ENCODE measurements at places on chromosomes 1 and 21.
A peak's percentile ranks its signal among the peaks of the same experiment; 100 is the strongest.

- DNase-seq = no peak
Measured at GRCh38 chr1:30317921-30318320, 405.5 kb downstream of the MATN1 start.

GRCh38 chr21:38950435-38951094 lies 144.8 kb downstream of the ETS2 start:
- no peak for DNase-seq

GRCh38 chr1:239655023-239655422 lies 268.7 kb downstream of the CHRM3 start:
- DNase-seq = no peak

DNA sequence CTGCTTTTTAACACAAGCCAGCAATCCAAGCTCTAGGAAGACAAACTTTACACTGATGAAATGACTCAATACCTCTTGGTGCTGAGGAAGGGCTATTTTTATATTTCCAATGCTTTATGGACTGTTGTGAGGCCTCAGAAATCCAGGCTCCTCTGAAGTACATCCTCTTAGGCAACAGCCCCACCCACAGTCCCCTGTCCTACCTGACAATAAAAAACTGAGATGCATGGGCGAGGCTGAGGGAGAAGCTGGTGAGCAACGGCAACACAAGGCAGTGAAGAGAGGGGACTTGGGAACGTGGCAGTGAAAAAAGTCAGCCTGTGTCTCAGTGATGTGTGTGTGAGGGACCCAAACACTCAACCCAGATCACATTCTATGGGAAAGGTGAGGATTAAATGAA lies 10.1 kb upstream of the CPT2 start:
- no peak for DNase-seq

GRCh38 chr1:14111121-14111520 lies 411.1 kb downstream of the PRDM2 start:
- no peak for DNase-seq

GRCh38 chr1:156228501-156228900 lies 13.5 kb upstream of the BGLAP start:
- no peak for DNase-seq

DNA sequence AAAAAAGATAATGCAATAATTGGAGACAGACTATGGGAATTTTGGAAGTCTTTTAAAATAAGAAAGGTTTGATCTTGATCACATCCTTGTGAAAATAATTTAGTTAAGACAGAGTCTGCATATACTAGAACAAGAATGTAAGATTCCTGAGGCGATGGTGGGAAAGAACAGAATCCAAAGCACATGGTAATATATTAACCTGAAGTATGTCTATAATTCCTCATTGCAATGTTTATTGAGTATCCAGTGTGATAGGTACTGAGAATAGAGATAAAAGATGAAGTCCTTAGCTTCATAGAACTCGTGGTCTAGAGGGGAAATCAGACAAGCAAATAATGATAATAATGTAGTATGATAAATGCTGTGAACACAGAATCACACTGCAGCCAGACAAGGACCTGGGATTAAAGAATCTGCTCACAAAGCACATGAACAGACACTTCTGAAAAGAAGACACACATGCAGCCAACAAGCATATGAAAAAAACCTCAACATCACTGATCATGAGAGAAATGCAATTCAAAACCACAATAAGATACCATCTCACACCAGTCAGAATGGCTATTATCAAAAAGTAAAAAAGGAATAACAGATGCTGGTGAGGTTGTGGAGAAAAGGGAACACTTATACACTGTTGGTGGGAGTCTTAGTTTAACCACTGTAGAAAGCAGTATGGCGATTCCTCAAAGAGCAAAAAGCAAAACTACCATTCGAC lies 6.9 kb upstream of the ANGPTL3 start:
- DNase-seq = no peak

DNA sequence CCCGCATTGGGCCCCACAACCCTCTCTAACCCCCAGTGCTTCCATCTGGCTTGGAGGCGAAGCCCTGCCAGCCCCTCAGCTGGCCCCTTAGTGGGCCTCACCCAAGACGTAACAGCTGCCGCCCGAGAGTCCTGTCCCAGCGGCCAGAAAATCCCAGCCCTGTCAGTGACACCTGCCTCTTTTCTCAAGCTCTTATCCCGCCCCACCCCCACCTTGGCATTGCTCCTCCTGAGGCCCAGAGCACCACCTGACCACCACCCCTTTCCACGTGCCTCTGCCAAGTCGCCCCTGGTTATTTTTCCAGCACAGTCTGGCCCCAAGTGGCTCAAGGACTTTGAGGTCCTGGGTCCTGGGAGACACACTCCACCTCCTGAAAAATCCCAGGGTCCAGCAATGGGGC lies 5.9 kb upstream of the CTRC start:
- DNase-seq = no peak

DNA sequence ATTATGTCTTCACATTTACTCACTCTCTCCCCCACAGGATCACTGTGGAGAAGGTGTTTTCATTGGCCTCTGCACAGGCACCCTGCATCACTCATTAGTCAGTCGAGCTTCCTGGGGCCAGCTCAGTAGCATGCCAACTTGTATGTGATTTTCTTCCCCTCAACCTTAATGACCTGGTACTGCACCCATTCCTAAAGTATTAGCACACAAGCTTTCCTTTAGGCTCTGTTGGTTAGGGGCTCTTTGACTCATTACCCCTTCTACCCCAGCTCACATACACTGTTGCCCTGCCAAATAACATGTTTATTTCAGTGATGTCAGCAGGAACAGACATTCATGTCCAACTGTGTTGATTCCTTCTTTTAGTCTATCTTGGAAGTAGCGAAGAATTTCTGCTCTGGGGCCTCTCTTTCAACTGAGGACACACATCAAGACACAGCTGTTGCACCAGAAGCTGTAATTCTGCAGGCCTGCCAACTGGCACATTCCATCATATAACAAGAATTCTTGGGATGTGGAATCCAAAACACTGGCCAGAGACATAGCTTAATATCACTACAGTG lies 603.5 kb upstream of the ADAMTS5 start:
- DNase-seq = no peak

DNA sequence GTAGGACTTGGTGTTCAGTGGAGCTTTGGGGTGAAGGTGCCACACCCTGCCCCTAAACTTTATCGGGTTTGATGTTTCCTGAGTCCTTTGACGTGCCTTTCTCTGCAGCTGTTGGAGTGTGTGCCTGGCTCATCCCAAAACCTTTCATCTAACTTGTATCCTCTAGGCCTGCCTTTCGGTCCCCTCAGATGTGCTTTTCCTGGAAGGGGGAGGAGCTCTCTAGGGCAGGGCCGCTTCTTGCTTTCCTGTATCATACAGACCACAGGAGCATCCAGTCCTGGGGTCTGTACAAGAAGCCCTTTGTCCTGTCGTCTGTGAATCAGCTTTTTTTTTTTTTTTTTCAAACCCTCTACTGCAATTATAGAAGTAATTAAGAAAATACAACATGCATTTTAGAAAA lies 35.7 kb downstream of the PTGFRN start:
- DNase-seq = no peak

DNA sequence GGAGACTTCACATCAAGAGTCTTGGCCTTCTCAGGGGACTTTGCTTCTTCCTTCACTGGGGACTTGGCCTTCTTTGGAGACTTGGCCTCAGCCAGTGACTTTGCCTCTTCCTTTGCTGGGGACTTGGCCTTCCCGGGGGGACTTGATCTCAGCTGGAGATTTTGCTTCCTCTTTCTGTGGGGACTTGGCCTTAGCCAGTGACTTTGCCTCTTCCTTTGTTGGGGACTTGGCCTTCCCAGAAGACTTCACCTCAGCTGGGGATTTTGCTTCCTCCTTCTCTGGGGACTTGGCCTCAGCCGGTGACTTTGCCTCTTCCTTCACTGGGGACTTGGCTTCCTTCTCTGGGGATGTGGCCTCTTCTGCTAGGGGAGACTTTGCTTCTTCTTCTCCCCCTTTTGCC lies 13.5 kb upstream of the CD2 start:
- no peak for DNase-seq

DNA sequence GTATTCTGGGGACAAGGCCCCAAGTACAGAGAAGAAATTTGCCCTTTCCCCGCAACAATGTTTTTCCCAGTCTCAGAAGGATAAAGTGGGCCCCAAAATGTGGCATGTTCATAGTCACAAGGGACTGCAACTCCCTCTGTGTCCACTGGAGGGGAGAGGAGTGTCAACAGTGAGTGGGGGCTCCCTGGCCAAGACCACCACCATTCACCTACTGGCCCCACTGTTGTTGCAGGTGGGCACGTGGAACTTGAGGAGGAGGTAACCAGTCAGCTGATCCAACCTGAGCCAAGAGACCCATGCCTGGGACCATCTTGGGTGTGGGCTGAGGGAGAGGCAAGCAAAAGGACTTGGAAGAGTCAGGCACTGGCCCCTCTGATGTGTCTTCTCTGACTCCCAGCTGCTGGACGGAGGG lies 777 bp downstream of the NUDT17 start:
- peak; percentile 58 for DNase-seq

DNA sequence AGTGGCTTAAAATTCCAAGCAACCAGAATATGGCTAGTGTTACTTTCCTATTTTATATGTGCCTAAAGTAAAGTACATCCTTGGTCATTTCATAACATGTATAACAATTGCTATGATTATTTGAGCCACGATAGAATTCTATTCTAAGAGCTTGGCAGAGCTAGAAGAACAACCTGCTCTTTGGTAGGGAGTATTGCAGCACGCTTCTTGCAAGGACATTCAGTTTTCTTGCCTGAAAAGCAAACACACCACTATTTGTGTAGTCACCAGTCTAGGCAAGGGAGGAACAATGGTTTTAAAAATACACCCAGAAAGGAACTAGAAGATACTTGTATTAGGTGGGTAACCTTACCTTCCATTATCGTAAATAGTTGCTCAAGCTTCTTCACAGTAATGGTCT lies 51.5 kb downstream of the CNST start:
- no peak for DNase-seq

- no peak for DNase-seq
Measured at GRCh38 chr1:222785529-222785928, 29.3 kb upstream of the DISP1 start.

DNA sequence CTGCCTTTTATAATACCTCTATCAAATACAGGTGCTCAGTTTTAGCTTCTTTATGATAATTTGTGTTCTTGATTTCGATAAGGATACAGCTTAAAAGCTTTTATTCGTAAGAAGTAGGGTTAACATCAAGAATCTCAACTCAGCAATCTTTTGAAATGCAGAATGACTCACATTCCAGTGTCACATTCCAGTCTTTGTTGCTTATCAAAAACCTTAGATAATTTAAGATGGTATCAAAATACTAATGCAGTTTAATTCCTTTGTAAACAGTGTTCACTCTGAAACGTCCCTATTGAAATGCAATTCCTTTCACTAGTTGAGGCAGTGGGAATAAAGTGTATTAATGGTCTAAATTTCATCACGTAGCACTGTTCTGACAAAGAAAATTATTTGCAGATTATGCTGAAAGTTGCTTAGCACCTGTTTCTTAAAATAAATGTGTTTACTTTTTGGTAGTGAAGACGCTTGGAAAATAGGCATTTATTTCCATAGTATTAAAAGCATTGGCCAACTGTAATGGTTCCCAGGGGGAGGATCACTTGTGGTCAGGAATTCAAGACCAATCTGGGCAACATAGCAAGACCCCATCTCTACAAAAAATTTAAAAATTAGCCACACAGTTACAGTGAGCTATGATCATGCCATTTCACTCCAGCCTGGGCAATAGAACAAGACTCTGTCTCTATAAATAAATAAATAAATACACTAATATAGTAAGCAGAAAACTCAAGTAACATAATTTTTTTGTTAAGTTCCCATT lies 10.1 kb upstream of the CNN3 start:
- DNase-seq = no peak

DNA sequence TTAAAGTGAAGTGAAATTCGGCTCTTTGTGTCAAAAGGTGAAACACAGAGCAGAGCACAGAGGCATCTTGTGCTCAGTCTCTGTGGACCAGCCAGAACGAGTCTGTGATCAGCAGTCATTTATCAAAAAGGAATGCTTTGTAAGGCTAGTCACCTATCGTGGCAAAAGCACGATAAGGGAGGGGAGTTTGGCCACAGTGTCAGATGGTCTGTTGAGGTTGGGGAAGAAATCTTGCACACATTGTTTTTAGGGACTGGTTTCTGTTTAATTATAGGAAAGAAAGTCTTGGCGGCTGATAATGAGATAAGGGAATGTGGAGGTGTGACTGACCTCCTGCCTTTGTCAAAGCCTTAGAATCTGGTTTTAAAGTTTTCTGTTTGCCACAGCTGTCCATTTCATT lies 58.2 kb upstream of the KIAA1614 start:
- no peak for DNase-seq

GRCh38 chr1:8976338-8976737 lies 30.7 kb downstream of the CA6 start:
- no peak for DNase-seq

DNA sequence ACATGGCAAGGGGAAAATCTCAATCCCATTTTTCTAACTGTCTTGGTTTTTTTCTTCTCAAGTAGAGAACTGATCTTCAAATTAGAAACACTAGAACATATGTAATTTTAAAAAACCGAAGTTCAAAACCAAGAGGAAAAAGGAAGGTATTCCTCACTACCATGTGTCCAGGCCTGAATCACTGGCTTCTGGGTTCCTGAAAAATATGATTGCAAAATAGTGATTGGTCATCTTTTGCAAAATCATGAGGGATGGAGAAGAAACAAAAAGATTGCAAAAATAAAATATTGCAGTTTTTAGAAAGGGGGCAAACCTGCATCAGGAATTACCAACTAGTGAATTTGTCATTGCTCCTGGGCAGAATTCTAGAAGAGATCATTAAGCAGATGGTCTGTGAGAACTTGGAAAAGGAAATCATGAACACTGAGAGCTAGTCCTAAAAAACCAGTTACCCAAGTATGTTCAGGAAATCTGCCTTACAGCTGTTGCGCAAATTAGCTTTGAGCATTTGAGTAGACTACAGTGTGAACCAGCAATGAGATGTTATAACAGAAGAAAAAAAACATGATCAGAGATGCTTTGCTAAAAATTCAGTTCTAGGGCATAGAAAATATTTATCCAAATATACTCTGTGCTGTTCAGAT lies 49.4 kb downstream of the SPATA46 start:
- no peak for DNase-seq

DNA sequence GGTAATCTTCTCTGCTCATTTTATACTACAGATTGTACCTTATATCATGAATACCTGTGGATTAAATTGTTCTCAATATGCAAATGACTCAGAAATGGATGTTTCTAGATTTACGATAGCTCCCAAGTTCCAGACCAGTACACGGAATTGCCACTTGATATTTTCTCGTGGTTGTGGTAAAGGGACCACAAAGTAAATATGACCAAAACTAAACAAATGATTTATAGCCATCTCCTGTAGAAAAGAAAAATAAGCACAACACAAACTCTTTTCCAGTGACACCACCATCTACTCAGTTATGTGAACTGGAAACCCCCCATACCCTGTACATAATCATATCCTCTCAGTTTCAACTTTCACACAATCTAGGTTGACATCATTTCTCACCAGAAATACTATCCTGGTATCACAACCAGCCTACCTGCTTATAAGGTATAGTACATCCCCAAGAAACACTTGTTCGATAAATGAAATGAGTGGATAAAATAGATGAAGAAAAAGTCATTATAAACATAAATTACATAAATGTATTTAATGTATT lies 172.3 kb downstream of the ADGRL4 start:
- no peak for DNase-seq

GRCh38 chr1:237702161-237702560 lies 188.6 kb downstream of the ZP4 start:
- DNase-seq = no peak
